ENCODE measurements at places on chromosomes 3 and 15. TPM values are rescaled to one million over a fixed set of nuclear protein-coding genes. Genes with fewer than 3 reads are reported as not detected.

The ESYT3 gene
- 0.26 TPM for total RNA-seq

DNA sequence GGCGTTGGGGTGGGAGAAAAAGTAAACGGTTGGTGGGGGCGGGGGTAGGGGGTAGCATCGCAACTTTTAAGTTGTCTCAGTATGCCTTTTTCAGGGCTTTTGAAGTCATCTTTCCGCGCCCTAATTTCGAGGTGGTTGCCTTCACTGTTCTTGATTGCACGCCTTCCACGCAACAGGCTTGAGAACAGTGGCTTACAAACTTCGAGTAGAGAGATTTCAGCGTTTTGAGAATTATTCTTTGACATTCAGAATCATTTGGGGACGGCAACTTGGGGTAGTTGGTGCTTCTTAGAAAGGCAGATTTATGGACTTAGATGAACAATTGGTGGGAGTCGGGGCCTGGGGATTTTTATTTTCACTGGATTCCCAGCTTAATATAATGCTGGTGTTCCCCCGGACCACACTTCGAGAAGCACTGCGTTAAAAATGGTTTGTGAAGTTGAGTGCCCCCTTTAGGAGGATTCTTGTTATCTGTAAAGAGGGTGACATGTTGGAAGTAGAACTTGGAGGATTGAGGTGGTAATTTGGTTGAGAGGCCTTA, 880 bp downstream of the PPP4R2 start:
- H3K27me3 ChIP-seq = no peaks in the 10 kb centered on the region
- H3K4me3 ChIP-seq = peak overlapping the region; percentile 87
- DNase-seq = peak; percentile 64

GRCh38 chr3:99859825-99860224, 42.2 kb downstream of the CMSS1 start:
- no peaks in the 10 kb centered on the region for H3K27me3 ChIP-seq
- no peak overlapping the region for H3K4me3 ChIP-seq
- H3K4me1 ChIP-seq = peaks cover 53% of the 10 kb centered on the region
- no peak for DNase-seq
- H3K27ac ChIP-seq = no peak overlapping the region

- no peaks in the 10 kb centered on the region for H3K36me3 ChIP-seq
- H3K4me3 ChIP-seq = no peak overlapping the region
- peaks cover 3% of the 10 kb centered on the region for H3K4me1 ChIP-seq
- no peak overlapping the region for H3K27ac ChIP-seq
- peaks cover 43% of the 10 kb centered on the region for H3K27me3 ChIP-seq
Measured at GRCh38 chr3:184572633-184573270, 11.2 kb downstream of the EPHB3 start.

GRCh38 chr15:101310161-101310480, 15.1 kb upstream of the SNRPA1 start:
- no peaks in the 10 kb centered on the region for H3K4me1 ChIP-seq
- H3K36me3 ChIP-seq = no peaks in the 10 kb centered on the region
- no peaks in the 10 kb centered on the region for H3K27me3 ChIP-seq
- H3K4me3 ChIP-seq = no peak overlapping the region
- DNase-seq = no peak
